Urinary bladder (tissue), 4 donors: ENCODE measurements at places on chromosomes 4 and X. TPM values are rescaled to one million over a fixed set of nuclear protein-coding genes. Genes with fewer than 3 reads are reported as not detected.

DNA sequence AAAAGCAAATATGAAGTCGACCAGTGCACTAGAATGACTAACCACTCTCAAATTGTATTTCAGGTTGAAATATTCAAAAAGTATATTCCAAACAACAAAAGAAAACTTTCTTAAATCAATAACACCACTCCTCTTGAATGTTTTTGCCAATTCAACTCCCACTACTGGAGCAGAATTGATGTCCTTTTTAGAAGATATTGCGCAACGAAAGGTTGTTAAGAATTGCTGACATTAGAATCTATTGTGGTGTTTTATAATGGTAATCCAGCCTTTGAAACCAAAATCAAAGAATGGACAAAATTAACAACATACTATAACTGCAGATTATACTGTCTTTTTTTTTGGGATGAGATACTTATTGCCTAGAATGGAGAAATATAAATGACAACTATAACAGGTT lies 331.3 kb downstream of the GRXCR1 start:
- DNase-seq = no peak

DNA sequence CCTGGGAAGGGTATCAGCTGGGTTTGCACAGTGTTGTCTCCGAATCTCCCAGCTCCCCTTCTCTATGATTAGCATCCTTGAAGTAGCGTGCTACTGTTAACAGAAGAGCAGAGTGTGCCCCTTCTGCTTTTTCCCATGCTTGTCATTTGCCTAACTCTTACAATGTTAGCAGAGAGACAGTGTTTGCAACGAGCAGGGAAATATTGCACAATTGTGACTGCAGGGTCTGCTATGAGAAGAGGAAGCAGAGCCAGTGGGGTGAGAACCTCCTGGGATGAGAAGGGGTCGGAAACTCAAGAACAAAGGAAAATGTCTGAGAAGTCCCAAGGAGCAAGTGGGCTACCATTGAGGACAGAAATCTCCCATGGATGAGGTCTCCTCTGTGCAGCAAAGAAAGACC lies 7.8 kb upstream of the CHRNA9 start:
- DNase-seq = no peak

- DNase-seq = no peak
Observed at GRCh38 chrX:134865682-134866255, 125.0 kb upstream of the SMIM10 start.

GAB1 gene
- 86.4 TPM for total RNA-seq

ELF2 gene
- total RNA-seq = 136 TPM
